Right atrium auricular region (tissue), 2 donors: ENCODE measurements at places on chromosomes 12 and 14.
A peak's percentile ranks its signal among the peaks of the same experiment; 100 is the strongest.

DNA sequence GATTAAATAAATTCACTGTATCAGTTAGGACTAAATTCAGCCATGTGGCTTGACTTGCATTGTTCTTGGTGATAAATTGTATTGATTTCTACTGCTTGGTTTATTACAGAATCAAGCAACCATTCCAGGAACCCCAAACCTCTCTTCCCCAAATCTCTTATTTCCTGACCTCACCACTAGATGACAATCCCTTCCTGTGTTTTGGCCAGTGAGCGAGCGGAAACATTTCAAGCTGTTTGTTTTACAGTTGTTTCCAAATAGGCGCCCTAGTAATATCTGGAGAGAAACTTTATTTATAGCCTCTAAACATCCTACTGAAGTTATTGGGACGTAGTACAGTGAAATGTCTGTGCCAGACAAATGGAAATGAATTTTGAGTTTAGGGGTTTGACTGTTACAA lies 161.1 kb downstream of the SNAPC1 start:
- no peaks in the 10 kb centered on the region for H3K4me1 ChIP-seq
- no peaks in the 10 kb centered on the region for H3K27me3 ChIP-seq
- no peak for DNase-seq
- H3K36me3 ChIP-seq = no peaks in the 10 kb centered on the region

DNA sequence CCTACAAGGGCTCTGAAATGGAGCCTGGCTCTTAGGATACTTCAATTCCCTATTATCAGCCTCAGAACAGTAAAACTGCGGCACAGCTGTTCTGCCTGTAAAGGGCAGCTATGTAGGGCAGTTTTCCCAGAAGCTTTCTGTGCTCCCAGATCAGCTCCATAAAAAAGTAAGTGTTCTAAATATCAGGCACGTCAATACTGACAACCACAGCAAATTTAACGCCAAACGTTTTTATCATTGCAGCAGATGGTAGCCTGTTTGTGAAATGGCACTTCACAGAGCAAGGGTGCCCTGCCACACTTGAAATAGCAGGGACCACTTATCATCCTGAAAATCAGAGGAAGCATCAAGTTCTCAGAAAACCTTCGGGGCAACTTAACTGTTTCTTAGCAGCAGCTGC lies 54.8 kb upstream of the PTHLH start:
- H3K4me3 ChIP-seq = no peak overlapping the region
- no peaks in the 10 kb centered on the region for H3K36me3 ChIP-seq
- H3K27ac ChIP-seq = no peak overlapping the region
- H3K4me1 ChIP-seq = no peaks in the 10 kb centered on the region
- no peak for DNase-seq

DNA sequence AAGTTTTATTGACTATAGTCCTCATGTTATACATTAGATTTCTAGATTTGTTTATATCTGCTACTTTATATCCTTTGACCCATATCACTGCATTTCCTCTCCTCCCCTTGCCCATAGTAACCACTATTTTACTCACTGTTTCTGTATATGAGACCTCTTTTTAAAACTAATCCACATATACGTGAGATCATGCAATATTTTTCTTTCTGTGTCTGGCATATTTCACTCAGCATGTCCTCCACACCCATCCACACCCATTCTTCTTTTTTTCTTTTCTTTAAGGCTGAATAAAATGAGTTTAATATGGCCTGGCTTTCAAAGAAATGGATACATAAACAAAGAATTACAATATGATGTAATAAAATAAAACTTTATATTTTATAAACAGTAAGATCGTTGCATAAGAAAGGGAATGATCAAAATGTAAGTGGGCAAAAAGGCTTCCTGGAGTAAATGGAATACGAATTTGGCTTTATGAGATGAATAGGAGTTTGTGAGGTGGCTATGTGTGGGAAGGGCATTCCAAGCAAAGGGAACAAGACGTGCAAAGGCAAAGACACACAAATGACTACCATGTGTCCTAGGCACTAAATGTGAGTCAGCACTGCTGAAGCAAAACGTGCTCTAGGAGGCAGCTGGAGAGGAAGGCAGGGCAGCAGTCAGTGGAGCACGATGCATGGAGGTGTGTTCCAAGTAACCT lies 53.2 kb upstream of the HIF1A start:
- H3K27ac ChIP-seq = no peak overlapping the region
- DNase-seq = no peak
- no peaks in the 10 kb centered on the region for H3K27me3 ChIP-seq
- H3K4me1 ChIP-seq = no peaks in the 10 kb centered on the region

GRCh38 chr12:69099201-69099837 lies 140.1 kb upstream of the CPSF6 start:
- H3K4me1 ChIP-seq = no peaks in the 10 kb centered on the region
- H3K36me3 ChIP-seq = no peaks in the 10 kb centered on the region
- DNase-seq = no peak
- H3K27ac ChIP-seq = no peak overlapping the region
- no peak overlapping the region for H3K4me3 ChIP-seq

- peak overlapping the region; percentile 93 for H3K4me3 ChIP-seq
- no peaks in the 10 kb centered on the region for H3K4me1 ChIP-seq
- H3K27ac ChIP-seq = peak overlapping the region; percentile 92
These were observed 762 bp downstream of the PPP2R5E start for GRCh38 chr14:63542231-63542999.

- H3K36me3 ChIP-seq = no peaks in the 10 kb centered on the region
- peak; percentile 96 for DNase-seq
- no peak overlapping the region for H3K4me3 ChIP-seq
- H3K27ac ChIP-seq = peak overlapping the region; percentile 74
- no peaks in the 10 kb centered on the region for H3K27me3 ChIP-seq
- H3K4me1 ChIP-seq = no peaks in the 10 kb centered on the region
These were observed 42.8 kb upstream of the CORO1C start for GRCh38 chr12:108773798-108774788.

DNA sequence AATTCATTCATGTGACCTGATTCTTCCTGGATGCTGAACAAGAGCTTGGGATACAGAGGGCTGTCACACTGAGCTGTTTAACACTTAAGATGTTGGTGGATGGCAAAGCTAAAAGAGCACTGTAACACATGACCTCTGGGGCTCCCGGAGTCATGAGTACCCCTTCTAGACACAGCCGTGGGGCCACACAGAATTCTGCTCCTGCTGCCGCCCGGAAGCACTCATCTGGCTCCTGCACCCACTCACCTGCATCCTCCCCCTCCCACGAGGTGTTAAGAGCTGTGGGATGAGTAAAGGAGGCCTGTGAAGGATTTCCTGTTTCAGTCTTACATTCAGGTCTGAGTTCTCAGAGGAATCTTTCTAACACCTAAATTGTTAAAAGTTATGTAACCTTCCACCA lies 78.0 kb upstream of the SSTR1 start:
- H3K27me3 ChIP-seq = no peaks in the 10 kb centered on the region
- H3K4me1 ChIP-seq = no peaks in the 10 kb centered on the region
- H3K27ac ChIP-seq = no peak overlapping the region
- no peaks in the 10 kb centered on the region for H3K36me3 ChIP-seq
- no peak overlapping the region for H3K4me3 ChIP-seq

DNA sequence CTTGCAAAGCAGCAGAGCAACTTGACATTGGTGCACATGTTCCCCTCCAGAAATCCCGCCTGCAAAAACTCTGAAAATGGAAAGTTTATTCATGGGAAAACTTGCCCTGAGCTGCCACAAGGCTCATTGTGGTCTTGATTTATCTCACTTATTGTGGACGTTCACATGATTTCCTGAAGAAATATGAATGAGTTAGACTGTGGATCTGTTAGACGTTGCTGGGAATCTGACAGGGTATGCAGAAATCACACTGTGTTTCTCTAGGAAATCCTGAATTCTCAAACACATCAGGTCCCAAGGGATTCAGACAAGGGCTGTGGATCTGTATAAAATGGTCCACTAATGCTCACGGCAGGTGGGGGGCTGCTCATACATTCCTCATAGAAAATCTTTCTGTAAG lies 72.2 kb downstream of the EID3 start:
- no peaks in the 10 kb centered on the region for H3K4me1 ChIP-seq
- no peaks in the 10 kb centered on the region for H3K36me3 ChIP-seq
- H3K27me3 ChIP-seq = no peaks in the 10 kb centered on the region
- H3K4me3 ChIP-seq = no peak overlapping the region
- no peak for DNase-seq

DNA sequence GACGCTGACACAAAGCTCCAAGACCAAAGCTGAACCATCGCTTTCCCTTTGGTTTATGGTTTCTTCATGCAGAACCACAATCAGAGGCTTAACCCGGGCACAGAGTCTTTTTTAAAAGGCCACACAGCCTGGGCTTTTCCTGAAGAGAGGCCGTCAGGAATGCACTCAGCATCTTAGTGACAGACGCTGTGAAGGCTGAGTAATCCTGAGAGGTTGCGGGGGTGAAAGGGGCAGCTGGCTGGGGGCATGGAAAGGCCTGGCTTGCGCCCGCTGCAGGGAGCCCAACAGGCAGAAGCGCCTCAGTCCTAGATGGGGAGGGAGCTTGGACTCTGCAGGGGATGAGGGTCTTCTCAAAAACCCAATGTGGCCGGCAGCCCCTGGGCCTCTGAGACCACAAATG lies 13.6 kb downstream of the CTDSP2 start:
- peak overlapping the region; percentile 41 for H3K27ac ChIP-seq
- peaks cover 24% of the 10 kb centered on the region for H3K36me3 ChIP-seq

DNA sequence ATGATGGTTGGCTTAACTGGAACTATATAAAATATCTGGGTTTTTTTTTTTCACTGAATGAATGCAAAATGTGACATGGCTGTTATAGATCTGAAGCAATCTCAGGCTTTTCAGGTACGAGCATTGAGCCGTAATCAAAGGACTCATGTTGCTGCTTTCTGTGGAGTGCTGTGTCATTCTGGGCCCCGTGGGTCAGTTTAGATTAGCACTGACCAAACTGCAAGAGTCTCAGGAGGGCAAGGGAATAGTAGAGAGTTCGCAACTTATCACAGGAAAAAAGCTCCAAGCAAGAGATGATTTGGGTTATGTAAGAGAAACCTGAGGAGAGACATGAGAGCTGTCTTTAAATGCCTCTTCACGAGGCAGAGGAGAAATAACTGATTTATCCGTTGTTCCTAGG lies 59.1 kb downstream of the UBR7 start:
- H3K4me3 ChIP-seq = no peak overlapping the region
- no peak for DNase-seq
- peaks cover 7% of the 10 kb centered on the region for H3K4me1 ChIP-seq
- no peaks in the 10 kb centered on the region for H3K27me3 ChIP-seq
- H3K27ac ChIP-seq = no peak overlapping the region

DNA sequence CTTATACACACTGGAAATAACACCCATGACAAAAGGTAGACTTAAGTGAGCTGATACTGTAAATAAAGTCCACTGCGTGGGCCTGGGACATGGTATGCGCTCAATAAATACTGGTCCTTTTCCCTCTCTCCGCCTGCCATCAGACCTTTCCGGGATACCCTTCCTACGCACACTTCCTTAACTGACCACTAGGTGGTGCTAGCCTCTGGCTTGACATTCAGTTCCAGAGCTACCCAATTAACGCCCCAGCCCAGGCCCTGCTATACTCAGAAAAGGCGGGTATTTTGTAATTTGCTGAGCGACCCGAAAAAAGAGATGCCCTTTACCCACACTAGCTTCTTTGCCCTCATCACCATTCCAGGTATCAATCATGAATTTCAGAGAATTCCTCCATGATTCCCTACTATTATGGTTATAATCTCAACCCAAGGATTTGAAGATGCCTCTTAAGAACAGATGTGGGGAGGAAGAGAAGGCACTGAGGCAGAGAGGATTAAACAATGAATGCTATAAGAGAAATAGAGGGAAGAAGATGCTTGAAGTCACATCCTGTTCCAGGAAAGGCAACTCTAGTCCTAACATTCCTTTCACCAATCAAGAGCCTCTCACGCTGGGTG lies 3.9 kb upstream of the LRP1 start:
- peak; percentile 83 for DNase-seq
- no peaks in the 10 kb centered on the region for H3K36me3 ChIP-seq

DNA sequence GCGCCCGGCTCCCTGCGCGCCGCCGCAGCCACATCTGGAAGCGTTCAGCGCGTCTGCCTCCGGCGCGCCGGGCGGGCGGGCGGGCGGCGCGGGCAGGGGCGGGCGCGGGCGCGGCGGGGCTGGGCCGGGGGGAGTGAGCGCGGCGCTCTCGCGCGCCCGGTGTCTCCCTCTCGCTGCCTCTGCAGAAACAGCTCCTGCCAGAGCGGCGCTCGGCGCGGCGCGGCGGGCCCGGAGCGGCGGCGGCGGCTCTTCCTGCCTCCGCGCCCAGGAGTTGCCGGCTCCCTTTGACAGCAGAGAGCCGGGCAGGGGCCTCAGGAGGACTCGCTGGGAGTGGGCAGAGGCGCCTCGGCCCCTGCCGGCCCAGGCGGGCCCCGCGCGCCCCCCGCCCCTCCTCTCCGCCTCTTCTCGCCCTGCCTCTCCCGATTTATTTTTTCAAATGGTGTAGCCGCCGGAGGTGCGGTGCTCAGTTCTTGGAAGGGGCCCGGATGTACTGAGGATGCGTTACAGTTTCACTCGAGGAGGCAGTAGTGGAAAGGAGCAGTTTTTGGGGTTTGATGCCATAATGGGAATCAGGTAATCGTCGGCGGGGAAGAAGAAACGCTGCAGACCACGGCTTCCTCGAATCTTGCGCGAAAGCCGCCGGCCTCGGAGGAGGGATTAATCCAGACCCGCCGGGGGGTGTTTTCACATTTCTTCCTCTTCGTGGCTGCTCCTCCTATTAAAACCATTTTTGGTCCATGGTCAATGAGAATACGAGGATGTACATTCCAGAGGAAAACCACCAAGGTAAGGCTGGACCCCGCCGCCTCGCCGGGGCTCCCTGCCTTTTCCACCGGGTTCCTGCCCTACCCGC lies at the start of gene CACNA1C:
Gene CACNA1C (plus strand): TSS at position 162 of the 853 bp plus-strand sequence. CDS start 576 bp downstream, at position 738.
- H3K4me3 ChIP-seq = peak within 1 kb of the TSS; percentile 71
- H3K4me1 ChIP-seq = no peaks in the 10 kb centered on the region
- no peaks in the 10 kb centered on the region for H3K27me3 ChIP-seq
- peak within 1 kb of the TSS; percentile 86 for H3K27ac ChIP-seq

DNA sequence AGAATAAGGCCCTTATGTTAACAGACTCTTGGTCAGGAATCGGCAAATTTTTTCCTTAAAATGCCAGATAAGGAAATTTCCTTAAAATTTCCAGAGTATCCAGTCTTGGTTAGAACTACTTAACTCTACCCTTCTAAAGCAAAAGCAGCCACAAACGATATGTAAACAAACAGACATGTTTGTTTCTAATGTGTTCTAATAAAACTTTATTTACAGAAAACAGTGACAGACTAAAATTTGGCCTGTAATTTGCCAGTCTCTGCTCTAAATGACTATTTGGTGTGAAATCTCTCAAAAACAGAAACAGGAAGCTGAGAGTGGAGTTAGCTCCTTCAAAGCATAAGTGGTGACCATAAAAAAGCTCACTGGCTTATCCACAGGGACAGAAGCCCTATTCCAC lies 78.2 kb downstream of the PRKAB1 start:
- no peaks in the 10 kb centered on the region for H3K4me1 ChIP-seq
- H3K4me3 ChIP-seq = no peak overlapping the region
- no peaks in the 10 kb centered on the region for H3K36me3 ChIP-seq
- H3K27me3 ChIP-seq = no peaks in the 10 kb centered on the region
- no peak for DNase-seq

GRCh38 chr12:64124511-64125197 lies 97.4 kb downstream of the KICS2 start:
- peaks cover 7% of the 10 kb centered on the region for H3K36me3 ChIP-seq
- no peaks in the 10 kb centered on the region for H3K4me1 ChIP-seq

- H3K27ac ChIP-seq = no peak overlapping the region
- H3K36me3 ChIP-seq = no peaks in the 10 kb centered on the region
- H3K27me3 ChIP-seq = no peaks in the 10 kb centered on the region
- no peak overlapping the region for H3K4me3 ChIP-seq
- H3K4me1 ChIP-seq = no peaks in the 10 kb centered on the region
These were observed 68.2 kb upstream of the MDM1 start for GRCh38 chr12:68400226-68400829.
